ENCODE measurements at places on chromosomes 2 and 18. TPM values are rescaled to one million over a fixed set of nuclear protein-coding genes. Genes with fewer than 3 reads are reported as not detected.

Gene WNT10A
- not detected for total RNA-seq

Gene SCYGR4
- total RNA-seq = not detected

Gene CXCR1
- total RNA-seq = not detected

Gene GPR75
- 0.79 TPM for total RNA-seq

Gene TPO
- total RNA-seq = not detected

Gene ABHD3
- total RNA-seq = 4.3 TPM

Gene RUFY4
- total RNA-seq = not detected

Gene DYSF
- total RNA-seq = 5.5 TPM

Gene B3GNT2
- total RNA-seq = 21.4 TPM

Gene IL1RL1
- total RNA-seq = 1.1 TPM

Gene ATP6V1C2
- not detected for total RNA-seq

Gene TUBB6
- 471 TPM for total RNA-seq

Gene PLB1
- 1.2 TPM for total RNA-seq

Gene LHCGR
- not detected for total RNA-seq

Gene CXCR2
- total RNA-seq = not detected

Gene GALR1
- total RNA-seq = not detected

Gene CXCR4
- total RNA-seq = 16.1 TPM

Gene STPG4
- total RNA-seq = 0.53 TPM

Gene DCDC2C
- total RNA-seq = not detected

Gene ANKRD53
- total RNA-seq = 0.37 TPM

Gene MPHOSPH10
- total RNA-seq = 23.6 TPM

Gene POTEE
- under 0.01 TPM for total RNA-seq

Gene HMSD
- not detected for total RNA-seq

Gene TRIM54
- total RNA-seq = 0.13 TPM
